ENCODE measurements at places on chromosomes 6 and 20.

DNA sequence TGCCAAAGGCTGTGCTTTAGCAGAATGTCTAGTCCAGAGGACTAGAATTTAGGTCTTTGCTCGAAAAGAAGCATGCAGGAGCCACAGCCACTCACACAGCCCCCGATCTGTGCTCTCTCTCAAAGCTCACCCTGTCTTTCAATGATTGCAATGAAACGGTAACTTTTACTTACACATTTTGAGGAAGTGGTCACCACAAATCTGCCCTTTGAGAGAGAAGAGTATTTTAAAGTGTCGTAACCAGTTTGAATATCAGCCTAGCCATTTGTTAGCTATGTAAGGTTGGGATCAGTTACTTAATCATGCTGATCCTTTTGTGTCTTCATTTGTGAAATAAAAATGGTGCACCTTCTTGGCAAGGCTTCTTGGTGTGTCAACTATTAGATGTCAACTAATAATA, 209.0 kb downstream of the TFAP2A start:
- DNase-seq = peak; percentile 56

DNA sequence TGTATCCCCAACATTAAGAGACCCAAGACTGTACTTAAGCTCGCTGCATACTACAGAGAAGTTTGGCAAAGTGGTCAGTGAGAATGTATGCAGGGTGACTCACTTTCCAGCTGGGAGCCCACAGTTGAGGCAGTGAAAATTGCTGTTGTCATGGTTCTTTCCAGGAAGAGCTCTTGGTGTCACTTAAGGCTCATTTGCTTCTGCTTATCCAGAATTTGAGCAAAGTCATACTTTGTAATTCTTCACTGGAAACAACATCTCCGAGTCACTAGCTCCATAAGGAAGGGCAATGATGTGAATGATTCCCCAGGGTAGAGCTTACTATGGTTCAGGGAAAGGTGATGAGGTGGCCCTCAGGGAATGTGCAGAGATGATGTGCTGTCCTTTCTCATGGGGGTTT, 65.4 kb upstream of the FBXL4 start:
- no peak for DNase-seq

GRCh38 chr20:57250607-57251343, 15.7 kb downstream of the BMP7 start:
- no peak for DNase-seq

DNA sequence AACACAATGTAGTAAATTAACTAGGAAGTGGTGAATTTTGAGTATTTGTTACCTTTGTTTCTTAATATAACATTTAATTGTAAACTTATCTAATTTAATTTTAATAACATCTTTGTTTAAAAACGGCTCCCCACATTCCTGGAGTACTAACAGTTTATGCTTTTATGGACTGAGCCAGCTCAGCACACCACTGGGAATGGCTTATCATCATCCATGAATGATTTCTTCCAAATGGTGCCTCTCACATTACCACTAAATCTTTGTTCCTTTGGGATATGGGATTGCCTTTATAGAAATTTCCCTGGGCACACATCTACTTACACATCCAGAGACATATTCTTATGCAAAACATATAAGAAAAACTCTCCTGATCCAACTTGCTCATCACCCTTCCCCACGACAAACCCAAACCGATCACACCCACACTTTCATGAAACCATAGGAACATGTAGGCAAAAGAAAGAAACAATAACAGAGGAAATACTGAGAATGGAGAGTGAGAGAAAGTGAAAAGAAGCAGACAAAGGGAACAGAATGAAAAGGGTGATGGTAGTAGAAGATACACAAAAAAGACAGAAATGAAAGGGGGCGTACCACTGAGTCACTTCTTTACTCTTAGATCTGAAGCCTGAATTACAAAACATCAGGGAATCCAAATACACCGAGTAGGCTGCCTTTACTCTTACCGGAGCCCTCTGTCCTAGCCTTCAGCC, 58.5 kb upstream of the KCNK16 start:
- no peak for DNase-seq

DNA sequence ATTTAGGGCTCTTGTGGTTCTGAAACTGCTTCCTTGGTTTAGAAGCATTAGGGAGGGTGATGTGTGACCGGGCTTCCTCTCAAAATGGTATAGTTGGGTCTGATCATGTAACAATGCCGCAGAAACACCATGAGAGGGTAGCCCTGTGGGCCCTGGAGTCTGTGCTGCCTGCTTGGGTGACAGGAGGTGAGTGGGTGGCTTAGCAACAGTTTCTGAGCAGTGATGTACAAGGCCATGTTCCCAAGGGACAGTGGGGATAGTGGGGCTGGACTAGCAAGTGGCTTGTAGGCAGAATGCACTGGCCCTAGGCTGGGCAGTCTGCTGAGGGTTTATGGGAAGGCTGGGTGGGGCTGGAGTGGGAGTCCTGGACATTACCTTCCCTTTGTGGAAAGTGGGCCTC, 106.9 kb upstream of the MYL9 start:
- DNase-seq = no peak

DNA sequence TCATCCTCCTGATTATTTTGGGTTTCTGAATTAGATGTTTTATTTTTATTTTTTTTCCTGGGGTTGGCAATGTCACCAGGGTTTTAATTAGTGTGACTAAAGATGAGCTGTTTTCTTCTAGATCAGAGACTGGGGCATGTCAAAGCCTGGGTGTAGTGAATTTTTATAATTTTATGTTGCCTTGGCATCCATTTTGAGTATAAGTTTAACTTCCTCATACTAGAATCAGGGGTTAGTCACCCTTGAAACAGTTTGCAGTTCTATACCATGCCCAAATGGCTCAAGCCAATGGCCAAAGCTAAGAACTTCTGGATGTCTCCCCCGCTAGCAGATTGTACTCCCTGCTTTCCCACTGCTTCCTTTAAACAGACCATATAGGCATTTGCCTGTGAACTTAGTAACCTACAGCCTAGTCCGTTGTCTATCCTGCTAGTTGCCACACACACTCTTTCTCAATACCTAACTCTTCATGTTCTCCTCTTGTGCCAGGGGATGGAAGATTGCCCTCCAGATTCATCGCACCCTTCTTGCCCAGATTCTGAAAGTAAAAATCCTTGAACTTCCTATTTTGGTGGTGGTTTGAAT, 54.5 kb downstream of the KIAA0408 start:
- no peak for DNase-seq

DNA sequence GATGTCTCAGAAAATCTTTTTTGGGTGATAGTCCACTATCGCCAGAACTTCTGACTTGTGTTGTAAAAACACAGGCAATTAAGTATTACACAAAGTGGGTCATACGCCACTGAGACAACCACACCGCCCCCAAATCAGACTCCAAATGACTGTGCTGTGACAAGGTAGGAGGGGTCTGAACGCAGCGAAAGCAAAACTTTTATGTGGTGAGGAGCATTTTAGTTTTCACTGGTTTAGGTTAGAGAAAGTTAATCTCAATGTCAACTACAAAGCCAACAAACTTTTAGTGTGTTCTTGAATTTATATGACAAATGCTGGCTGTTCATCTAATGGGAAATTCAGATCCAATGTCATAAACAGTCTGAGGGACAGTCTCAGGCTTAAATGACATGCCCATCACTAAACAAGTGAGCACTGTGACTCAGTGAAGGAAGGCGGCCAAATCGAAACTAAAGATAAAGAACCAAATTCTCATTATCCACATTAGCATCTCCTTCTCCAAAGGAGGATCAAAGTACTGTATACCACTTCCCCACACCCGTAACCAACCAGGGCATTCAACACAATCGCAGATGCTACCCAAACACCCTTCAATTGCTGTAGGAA, 186.7 kb downstream of the GJA10 start:
- no peak for DNase-seq
